ENCODE measurements at places on chromosomes 12 and 14. TPM values are rescaled to one million over a fixed set of nuclear protein-coding genes. Genes with fewer than 3 reads are reported as not detected.

DNA sequence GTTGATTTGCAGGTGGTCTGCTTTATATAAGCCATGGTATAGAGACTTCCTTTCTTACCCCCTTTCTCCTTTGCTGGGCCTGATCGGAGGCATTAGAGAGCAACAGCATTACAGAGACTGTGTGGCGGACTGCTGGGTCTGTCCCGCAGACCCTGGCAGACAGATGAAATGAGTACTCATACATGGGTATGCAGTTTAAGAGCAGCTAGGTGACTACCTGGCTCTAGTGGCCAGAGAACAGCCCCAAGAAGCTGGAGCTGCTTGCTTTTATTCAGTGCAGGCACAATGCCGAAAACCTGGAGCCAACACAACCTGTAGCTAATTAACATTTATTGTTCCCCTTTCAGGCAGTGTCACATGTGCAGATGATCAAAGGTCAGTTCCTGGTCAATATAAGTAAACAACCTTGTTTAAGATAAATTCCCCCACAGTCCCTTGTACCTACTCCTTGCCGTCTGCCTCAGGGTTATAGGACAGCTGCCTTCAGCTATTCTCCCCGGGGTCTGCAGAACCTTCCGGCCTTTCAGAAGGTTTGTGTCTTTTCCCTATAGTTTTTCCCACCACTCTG, 160.0 kb downstream of the TRHDE start:
- no peak overlapping the region for H3K27ac ChIP-seq
- H3K36me3 ChIP-seq, result no peaks in the 10 kb centered on the region
- H3K27me3 ChIP-seq, result no peaks in the 10 kb centered on the region

Gene AQP5
- total RNA-seq, result 0.09 TPM

GRCh38 chr12:48030173-48030650, 25.9 kb upstream of the COL2A1 start:
- DNase-seq, result no peak
- no peaks in the 10 kb centered on the region for H3K27me3 ChIP-seq
- peaks cover 4% of the 10 kb centered on the region for H3K4me1 ChIP-seq
- no peak overlapping the region for H3K27ac ChIP-seq
- H3K36me3 ChIP-seq, result no peaks in the 10 kb centered on the region
- no peak overlapping the region for H3K4me3 ChIP-seq

Gene DTX1
- total RNA-seq, result 4.4 TPM

Gene PLEK2
- total RNA-seq, result 34.0 TPM

DNA sequence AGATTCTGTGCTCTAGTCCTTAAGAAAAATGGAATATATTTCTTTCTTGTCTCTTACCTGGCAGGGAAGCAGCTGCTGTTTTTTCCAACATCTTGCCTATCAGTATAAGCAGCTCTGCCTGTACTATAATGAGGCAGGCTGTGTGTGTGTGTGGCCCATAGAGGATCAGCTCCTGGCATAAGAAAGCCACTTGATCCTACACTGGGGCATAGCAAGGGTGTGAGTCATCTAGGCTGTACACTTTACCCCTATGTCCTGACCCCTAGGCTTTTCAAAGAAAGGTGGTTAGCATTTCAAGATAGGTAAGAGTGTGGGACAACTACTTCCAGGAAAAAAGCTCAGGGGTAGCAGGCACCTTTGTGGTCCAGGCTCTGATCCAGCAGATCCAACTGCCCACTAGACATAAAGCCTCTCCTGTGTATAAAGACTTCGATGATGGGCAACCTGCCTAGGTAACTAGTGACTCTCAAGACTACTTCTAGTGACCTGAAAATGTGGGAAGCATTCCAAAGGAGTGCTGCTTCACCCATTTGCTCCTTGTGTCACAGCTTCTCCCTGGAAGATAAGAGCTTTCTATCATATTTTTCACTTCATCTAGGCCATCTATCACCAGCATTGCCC, 4.9 kb upstream of the SENP1 start:
- no peaks in the 10 kb centered on the region for H3K36me3 ChIP-seq
- no peak overlapping the region for H3K27ac ChIP-seq
- H3K4me1 ChIP-seq, result peaks cover 8% of the 10 kb centered on the region
- no peak overlapping the region for H3K4me3 ChIP-seq
- no peak for DNase-seq

DNA sequence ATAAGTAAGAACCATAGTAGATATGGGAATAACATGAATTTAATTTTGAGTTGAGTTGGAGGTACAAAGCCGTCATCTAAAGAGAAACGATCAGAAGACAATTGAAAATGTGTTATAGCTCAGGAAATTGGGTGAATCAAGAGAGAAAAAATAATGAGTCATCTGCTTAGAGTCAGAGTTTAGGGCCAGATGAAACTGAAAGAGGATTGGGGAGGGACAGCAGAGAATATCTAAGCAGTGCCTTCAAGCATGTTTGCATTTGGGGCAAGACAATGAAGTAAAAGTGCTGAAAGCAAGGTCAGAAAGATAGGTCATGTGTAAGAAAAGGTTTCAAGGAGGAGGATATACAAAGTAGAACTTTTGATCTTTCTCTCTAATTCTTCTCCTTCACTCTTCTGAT, 49.4 kb downstream of the SLC15A5 start:
- H3K4me3 ChIP-seq, result no peak overlapping the region
- no peak overlapping the region for H3K27ac ChIP-seq
- no peaks in the 10 kb centered on the region for H3K27me3 ChIP-seq
- H3K36me3 ChIP-seq, result no peaks in the 10 kb centered on the region
- no peaks in the 10 kb centered on the region for H3K4me1 ChIP-seq
- no peak for DNase-seq

Gene DBX2
- under 0.01 TPM for total RNA-seq

- no peaks in the 10 kb centered on the region for H3K4me1 ChIP-seq
- H3K36me3 ChIP-seq, result no peaks in the 10 kb centered on the region
- no peaks in the 10 kb centered on the region for H3K27me3 ChIP-seq
- no peak overlapping the region for H3K27ac ChIP-seq
- DNase-seq, result no peak
- H3K4me3 ChIP-seq, result no peak overlapping the region
Observed at GRCh38 chr12:86228656-86229055, 27.5 kb downstream of the MGAT4C start.

Gene LBHD2
- 0.19 TPM for total RNA-seq

Gene JKAMP
- total RNA-seq, result 32.0 TPM

DNA sequence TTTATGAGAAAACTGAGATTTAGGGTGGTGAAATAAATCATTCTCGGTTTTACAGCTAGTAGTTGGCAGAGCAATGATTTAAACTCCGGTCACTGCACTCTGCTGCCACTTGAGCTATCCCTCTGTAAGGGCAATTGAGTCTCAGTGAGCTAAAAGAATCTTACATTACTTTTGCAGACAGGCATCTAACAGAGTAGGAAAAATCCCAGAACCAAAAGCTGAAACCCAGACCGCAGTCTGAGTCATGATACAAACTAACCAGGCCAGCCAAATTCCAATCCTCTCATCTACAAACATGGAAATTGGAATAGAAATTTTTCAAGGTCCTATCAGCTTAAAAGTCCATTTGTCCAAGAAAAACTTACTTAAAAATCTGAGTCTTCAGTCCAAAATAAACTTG, 73.7 kb downstream of the ANKS1B start:
- no peak overlapping the region for H3K27ac ChIP-seq
- H3K36me3 ChIP-seq, result no peaks in the 10 kb centered on the region
- DNase-seq, result no peak
- no peaks in the 10 kb centered on the region for H3K4me1 ChIP-seq

All from thymus (tissue), 14 donors.